ENCODE measurements at places on chromosomes 2 and 18.

GRCh38 chr18:76827205-76828200 is 5.1 kb downstream of the ZNF236 start:
- DNase-seq: no peak

DNA sequence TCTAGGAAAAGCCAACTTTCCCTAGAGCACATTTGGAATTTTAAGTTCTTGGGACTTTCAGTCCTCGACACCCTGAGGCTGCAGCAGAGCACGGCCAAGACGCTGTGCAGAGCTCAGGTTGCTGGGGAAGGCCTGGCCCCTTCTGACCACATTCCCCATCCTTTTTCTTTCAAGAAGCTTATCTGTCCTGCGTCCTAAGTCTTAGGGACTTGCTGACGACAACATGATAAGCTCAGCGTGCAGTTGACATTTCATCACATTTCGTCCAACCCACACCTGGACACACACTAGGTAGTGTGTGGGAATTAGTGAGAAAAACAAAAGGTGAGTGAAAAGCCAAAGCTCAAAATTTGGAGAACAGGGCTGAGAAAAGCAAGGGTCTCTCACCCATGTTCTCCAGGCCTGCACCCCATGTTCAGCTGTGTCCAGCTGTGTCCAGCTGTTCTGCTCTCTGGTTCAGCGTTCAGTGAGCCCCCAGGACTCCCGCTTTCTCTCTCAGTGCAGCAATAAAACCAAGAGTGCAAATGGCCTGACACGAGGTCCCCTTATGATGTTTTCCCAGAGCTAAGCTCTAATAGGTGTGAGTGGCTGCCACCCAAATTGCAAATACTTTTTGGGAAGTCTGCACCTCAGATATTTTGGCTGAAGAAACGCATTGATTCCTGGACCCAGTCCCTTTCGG is 101.9 kb downstream of the RGPD3 start:
- DNase-seq: no peak

GRCh38 chr18:71986351-71987050 is 557.6 kb downstream of the CBLN2 start:
- DNase-seq: no peak

GRCh38 chr2:2291500-2292260 is 39.4 kb downstream of the MYT1L start:
- DNase-seq: peak; percentile 68

DNA sequence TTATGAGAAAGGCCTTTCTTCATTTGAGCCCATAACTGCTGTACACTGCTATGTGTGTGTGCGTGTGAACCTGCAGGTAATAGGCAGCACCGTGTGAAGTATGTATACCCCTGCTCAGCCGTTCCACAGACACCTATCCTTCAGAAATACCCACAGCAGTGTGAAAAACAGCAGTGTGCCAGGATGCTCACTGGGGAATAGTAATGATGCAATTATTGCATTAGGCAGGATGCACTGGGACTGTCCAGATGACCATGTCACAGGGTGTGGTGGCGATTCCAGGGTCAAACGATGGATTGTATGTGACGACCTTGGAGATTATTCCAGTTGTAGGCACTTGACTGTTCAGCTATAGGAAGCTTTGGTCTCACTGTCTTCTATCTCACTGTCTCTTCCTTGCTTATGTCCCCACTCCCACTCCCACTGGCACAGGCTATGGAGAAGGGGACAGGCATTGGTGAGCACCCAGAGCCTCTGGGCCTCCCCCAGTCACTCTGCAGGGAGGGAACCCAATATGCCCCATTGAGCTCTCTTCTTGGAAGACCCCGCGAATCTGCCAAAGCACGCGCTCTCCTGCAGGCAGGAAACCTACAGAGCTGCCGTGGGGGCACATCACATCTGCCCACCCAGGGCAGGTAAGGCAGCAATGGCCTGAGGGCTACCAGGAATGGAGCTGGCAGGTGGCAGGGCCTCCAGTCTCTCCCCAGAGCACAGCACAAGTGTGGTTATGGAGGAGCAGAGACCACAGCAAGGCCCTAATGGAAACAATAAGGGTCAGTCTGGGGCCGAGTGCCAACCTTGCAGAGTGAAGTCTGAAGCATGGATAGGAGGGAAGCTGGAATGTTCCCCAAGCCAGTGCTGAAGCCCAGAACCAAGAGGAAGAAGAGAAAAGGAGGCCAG is 518.9 kb upstream of the RAB6C start:
- no peak for DNase-seq

GRCh38 chr2:128662051-128662471 is 343.4 kb upstream of the HS6ST1 start:
- no peak for DNase-seq

DNA sequence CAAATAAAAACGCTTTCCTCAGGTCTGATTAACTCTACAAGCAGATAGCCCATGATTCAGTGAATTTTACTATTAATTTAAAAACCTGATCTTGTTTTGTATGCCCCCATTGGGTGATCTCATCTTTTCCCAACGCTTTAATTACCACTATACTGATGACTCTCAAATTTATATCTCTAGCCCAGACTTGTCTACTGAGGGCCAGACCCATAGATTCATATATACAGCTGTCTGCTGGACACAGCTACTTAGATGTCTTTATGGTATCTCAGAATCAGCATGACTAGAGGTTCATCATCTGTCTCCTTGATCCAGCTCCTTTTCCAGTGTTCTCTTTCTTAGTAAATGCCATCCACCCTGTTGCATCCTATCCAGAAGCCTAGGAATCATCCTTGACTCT is 33.8 kb downstream of the TAF1B start:
- no peak for DNase-seq

DNA sequence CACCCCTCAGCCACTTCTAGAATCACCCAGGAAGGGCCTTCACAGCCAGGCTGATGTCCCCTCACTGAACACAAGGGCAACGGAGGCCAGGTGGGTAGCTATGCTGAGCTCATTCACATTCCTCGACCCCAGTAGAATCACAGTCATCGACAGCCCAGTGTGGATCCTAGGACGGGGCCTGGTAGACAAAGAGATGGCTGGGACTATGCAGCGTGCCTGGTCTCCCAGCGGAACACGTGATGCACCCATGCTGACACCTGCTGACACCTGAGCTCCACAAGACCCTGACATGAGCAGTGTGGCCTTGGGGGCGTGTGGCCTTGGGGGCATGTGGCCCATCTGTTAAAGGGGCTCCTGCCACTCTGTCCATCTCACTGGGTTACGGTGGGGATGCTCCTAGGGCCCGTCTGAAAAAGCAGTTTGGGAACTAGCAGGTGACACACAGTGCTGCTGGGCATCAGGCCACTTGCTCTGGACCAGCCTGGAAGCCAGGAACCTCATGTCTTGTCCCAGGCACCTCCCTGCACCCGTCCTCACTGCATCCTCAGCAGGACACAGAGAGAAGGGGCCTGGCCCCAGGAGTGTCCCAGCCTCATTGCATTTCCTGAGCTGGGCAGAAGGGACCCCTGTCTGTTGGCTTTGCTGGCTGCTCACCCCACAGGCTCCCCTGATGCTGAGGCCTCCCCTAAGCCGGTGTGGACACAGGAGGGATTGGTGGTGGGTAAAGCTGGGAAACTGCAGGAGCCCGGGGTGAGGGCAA is 9.7 kb downstream of the ECEL1 start:
- DNase-seq: no peak

GRCh38 chr18:7946734-7947377 is 379.7 kb downstream of the PTPRM start:
- DNase-seq: peak; percentile 42

DNA sequence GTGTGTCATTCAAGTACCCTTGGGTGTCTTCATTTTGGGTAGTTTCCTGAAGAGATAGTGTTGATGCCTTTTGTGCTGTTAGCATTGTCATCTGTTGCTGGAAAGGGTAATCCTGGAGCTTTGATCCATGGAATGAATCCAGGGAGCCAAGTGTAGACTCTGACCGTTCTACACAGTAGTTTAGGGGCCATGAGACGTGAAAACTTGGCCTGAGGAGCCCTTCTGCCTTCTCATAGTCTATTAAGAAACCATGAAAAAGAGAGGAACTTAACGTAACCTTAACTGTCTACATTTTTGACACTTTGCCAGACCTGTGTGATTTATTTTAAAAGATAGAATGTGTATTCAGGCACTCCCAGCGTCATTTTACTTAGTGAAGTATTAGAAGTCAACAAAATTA is 194.0 kb downstream of the BABAM2 start:
- DNase-seq: no peak

GRCh38 chr2:61786876-61787275 is 67.0 kb downstream of the FAM161A start:
- no peak for DNase-seq

DNA sequence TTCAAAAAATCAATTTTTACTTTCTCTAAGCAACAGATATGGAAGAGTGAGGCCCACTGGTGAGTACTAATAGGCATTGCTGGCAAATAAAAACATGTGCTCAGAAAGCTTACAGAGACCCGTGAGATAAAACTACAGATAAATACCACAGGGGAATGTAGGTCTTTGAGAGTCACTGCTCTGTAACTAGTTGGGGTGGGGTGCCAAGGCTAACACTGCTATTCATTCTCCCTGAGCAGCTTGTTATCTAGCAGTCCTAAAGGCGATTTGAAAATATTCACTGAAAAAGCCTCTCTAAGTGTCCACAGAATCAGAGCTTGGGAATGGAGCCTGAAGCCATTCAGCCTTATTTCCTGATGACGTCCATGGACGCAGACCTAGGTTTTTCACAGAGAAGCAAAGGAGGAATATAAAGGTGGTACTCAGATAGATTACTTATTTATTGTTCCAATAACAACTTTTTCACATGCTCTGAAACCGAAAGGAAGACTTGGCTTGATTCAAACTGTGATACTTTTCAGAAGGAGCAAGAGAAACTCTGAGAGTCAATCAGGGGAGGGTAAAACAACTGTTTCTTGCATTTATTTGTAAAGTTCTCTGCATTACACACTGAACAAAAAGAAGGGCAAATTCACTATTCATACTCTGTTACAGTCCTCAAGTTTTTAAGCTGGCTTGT is 188.4 kb downstream of the PPP1R1C start:
- DNase-seq: no peak

- DNase-seq: no peak
Measured at GRCh38 chr18:45012286-45012685, 331.6 kb downstream of the SETBP1 start.

GRCh38 chr2:149388120-149388816 is 57.9 kb downstream of the LYPD6 start:
- DNase-seq: no peak

DNA sequence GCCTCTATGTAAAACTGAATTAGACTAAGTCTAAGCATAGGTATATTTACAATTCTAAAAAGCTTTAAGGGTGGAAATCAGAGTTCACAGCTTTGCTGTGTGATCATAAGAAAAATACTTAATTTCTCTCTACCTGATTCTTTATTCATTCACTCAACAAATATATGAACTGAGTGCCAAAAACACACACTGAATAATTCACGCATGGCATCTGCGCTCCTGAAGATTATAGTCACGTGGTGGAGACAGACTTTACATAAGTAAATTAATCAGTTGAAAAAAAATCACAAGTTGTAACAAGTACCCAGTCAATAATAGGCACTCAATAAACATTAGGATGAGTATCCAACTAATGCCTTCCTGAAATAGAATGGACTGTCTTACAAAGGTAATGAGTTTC is 351.6 kb downstream of the METTL4 start:
- no peak for DNase-seq

DNA sequence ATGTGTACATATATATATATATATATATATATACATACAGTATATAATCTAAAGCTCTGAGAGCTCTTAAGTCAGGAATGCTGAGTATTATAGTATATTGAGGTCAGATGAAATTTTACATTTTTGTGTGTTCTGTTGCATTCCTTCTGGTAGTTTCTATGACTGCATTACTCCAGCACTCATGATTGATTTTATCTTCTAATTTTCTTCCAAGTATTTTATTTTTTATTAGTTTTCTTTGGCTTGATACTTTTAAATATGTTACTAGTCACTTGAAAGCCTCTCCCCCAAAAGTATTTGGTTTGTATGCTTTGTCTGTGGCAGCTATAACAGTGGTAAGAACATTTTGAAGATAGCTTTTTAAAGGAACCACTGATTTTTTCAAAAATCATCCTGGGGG is 25.0 kb downstream of the METTL21A start:
- DNase-seq: no peak

DNA sequence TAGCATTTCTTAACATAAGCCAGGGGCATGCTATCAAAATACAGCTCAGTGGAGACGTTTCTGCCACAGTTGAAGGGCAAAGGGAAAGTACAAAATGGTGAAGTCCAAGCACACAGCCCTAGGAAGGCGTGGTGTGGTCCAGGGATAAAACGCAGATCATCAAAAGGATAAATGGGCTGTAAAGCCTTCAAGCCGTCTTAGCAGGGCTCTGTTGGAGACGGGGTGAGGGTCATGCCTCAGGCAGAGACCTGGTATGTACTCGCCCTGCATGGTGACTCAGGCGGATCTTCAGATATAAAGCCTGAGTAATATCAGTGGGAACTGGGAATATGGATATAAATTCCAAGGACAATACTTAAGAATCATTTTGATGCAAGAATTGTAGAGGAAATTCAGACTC is 61.2 kb downstream of the NGEF start:
- no peak for DNase-seq

- DNase-seq: no peak
Measured at GRCh38 chr2:41387519-41387918, 660.3 kb upstream of the PKDCC start.

Measured in NCI-H510A (cell line).